ENCODE measurements at places on chromosomes 4 and X.

GRCh38 chrX:12892716-12893115 is 13.7 kb upstream of the TLR8 start:
- DNase-seq, result no peak

- no peak for DNase-seq
Observed at GRCh38 chrX:7109049-7109531, 38.4 kb upstream of the STS start.

- DNase-seq, result no peak
Observed at GRCh38 chr4:165208741-165209388, 1.5 kb downstream of the KLHL2 start.

DNA sequence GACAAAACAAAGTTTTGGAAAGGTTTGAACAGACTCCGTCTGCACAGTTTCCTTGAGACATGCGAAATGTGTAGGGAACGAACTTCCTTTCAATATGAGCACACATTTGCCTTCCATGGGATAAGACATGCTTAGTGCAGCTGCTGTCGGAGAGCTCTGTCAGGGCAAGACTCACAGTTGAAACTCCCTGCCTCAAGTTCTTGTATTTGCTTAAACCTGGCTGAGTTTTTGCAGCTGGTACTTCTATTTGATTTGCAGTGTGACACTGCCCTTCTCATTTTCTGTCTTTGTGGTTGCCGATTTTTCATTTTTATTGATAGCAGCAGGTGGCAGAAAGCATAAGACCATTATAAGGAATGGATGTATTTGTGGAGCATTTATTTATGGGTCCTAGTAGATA is 18.2 kb upstream of the RHOH start:
- DNase-seq, result peak; percentile 59

DNA sequence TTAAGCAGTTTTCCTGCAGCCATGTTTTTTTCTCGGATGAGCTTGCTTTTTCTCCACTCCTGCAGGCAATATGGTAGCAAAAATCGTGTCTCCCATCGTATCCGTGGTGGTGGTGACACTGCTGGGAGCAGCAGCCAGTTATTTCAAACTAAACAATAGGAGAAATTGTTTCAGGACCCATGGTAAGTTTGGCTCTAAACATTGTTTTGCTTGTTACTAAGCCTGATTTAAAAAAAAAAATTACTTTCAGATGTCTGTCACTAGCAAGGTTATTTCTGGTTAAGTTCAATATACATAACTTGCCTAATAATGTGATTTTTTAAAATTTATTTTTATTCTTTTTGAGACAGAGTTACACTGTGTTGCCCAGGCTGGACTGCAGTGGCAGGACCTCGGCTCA is 17.5 kb upstream of the GYG2 start:
- no peak for DNase-seq

DNA sequence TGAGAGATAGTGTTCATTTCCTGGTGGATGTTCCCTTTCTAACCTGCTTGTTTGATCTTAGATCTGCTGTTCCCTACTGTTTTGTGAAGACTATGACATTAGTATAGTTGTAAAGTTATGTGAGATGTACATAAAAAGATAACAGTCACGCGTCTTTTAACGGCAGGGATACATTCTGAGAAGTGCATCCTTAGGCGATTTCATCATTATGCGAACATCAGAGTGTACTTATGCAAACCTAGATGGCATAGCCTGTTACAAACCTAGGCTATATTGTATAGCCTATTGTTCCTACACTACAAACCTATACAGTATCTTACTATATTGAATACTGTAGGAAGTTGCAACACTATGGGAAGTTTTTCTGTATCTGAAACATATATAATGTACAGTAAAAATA is 50.4 kb downstream of the MCUB start:
- no peak for DNase-seq

- no peak for DNase-seq
Observed at GRCh38 chrX:84729809-84730208, 227.6 kb upstream of the HDX start.

DNA sequence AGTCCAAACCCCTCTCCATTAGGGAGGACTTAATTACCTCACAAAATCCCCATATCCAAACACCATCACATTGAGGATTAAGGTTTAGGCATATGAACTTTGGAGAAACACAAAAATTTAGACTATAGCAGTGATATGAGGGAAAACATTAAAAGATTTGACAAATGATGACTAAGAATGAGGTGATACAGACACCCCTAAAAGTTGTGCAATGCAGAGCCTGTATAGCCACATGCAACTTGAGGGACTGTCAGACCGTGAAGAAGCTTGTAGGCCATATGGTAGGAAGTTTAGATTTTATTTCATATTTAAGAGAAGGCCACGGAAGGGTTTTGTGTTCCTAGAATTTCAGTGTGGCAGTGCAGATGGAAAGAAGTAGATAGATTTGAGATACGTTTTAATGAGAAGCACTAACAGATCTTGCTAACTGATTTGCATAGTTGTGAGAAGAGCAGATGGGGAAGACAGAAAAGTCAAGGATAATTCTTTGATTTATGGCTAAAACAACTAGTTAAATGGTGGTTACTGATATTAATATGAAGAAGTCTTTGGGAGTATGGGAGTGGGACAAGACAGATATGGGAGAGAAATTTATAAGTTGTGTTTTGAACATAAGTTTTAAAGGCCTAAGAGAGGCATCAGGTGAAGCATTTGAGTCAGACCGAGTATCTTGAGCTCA is 5.5 kb upstream of the FIP1L1 start:
- DNase-seq, result no peak

- DNase-seq, result no peak
Observed at GRCh38 chrX:28347476-28347875, 239.8 kb upstream of the IL1RAPL1 start.

- DNase-seq, result peak; percentile 86
Observed at GRCh38 chr4:113474017-113474416, 287.5 kb downstream of the CAMK2D start.

DNA sequence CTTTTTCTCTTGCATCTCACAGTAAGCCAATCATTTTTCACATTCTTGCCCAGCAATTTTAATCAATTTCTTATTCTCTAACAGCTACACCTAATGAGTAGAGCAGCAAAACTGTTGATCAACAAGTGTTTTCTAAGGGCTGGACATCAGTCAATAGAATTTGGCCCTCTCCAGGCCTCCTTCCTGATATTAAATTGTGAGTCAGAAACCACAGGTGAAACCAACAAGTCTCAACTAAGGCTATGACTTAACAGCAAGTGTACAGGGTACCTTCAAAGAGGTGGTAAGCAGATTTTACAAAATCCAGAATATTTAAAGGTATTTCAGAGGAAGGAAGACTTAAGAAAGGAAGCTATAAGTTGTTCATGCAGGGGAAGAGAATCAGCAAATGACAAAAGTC is 156.5 kb upstream of the ARHGAP24 start:
- DNase-seq, result no peak

DNA sequence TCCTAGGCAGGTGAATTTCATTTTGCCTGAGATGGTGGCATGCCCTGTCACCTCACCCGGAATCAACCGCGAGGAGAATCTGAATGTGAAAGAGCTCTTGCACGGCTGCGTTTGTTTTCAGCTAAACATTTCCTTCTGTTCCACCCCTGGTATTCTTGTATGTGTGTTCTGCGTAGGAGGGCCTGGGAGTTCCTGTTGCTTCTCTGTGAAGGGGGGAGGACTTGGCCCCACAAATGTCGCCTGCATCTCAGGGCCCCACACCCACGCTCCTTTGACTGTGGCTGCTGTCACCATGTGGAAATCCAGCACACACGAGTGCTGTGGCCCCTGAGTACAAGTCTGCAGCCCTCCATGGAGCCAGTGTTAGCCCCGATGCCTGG is 45.8 kb upstream of the CLCN4 start:
- no peak for DNase-seq

DNA sequence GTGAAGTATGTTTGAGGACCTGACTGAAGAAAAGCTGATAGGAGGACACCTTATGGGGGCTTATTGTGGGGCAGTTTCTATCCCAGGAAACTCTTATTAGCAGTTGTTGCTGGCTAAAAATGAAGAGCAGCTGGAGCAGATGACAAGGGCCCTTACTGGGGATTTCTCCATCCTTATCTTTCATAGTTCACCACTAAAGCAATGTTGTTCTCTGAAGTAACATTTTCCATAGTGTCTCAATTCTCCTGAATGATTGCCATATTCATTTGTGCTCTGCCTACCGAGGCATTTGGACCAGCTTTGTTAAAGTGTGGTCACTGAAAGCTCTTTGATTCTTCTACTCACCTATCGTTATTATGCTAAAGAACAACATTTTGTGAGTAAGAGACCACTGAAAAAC is 7.7 kb downstream of the ENOX2 start:
- DNase-seq, result no peak

GRCh38 chrX:69505772-69506616 is 1.9 kb downstream of the NALF2 start:
- no peak for DNase-seq

GRCh38 chrX:72020204-72020603 is 109.6 kb downstream of the NHSL2 start:
- no peak for DNase-seq

- no peak for DNase-seq
Observed at GRCh38 chr4:114782415-114783214, 184.0 kb downstream of the UGT8 start.

- peak; percentile 24 for DNase-seq
Observed at GRCh38 chr4:163548481-163549243, 54.2 kb downstream of the TMA16 start.

GRCh38 chr4:40990899-40991265 is 223.5 kb downstream of the APBB2 start:
- DNase-seq, result no peak

DNA sequence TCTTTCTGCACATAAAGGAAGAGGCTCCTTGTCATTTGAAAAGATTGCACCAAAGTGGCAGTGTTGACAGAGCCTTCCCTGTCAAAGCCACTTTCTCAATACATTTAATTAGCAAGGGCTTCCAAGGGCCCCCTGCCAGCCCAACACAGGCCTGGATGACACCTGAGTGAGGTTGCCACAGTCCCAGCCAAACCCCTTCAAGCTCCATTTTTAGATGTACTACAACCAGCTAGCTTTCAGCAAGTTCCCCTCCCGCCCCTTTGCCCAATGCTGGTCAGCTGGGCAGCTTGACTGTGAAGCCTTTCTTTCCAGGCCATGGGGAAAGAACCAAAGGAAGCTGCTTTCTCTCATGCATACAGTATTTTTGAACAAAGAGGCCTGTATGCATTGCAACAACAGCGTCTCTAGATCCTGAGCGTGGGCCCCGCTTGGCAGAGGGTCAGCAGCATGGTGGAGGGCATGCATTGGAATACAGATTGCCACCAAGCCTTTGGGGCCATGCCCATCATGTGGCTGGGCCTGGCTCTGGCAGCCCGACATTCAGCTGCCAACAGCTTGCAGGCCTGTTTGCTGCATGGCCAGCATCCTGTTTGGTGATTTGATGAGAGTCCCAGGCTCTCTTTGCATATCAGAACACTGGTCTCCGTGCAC is 261.1 kb upstream of the GATB start:
- DNase-seq, result no peak

- DNase-seq, result no peak
Observed at GRCh38 chr4:176798540-176798939, 5.8 kb upstream of the VEGFC start.

- no peak for DNase-seq
Observed at GRCh38 chr4:6264225-6264540, 5.5 kb upstream of the WFS1 start.

DNA sequence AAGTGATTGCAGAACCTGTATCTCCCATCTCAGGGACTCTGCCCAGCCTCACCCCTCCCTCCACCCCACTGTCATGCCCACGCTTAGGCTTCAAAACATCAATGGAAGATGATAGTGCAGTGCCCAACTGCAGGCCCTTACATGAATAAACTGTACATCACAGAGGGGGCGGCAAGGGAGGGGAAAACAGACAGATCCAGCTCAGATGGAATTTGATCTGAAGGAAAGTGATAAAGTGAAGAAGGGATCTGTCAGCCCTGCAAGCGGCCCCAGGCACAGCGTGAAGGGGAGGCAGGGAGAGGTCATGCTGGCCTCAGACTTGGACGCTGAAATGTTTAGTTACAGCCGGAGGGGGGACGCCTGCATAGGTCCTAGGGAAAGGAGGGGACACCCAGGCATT is 38.5 kb downstream of the GYG2 start:
- no peak for DNase-seq

DNA sequence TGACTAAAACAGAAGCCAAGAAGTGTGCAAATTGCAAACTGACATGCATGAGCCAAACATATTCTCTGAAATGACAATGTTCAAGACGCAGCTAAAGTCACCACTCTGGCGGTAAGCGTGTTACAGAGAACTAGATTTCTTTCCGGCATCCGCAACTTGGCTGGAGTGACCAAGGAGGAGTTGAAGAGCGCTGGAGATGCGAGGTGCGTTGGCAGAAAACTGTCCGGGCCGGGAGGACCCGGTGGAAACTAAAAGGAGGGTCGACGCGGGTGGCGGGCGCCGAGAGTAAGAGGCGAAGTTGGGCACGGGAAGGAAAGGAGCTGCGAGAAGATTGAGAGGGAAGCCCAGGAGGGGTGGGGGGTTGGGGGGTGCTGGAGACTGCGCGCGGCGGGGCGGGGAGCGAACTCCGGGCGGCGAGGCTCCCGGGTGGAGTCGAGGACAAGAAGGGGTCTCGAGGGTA is 807 bp downstream of the SEL1L3 start:
- DNase-seq, result no peak
